ENCODE measurements at places on chromosomes 6 and 20.
A peak's percentile ranks its signal among the peaks of the same experiment; 100 is the strongest.

- no peak for DNase-seq
These were observed 121.2 kb downstream of the MAP3K7 start for GRCh38 chr6:90465686-90466085.

DNA sequence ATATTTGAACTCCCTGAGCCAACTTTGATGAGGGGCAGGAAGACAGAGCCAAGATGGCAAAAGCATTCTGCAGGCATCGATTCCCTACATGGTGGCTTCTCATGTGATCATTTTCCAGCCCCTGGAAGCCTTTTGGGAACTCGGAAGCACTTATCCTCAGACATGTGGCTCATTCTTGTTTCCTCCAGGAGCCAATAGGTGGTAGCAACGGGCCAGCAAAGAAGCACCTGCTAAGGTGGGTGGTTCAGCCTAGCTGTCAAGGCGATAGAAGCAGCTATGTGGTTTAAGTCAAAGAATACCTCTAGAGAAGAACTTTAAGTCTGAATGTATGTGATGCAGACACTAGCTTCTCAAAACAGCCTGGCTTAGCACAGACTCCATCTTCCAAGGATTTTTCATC is 64.9 kb upstream of the PAX1 start:
- peak; percentile 11 for DNase-seq

DNA sequence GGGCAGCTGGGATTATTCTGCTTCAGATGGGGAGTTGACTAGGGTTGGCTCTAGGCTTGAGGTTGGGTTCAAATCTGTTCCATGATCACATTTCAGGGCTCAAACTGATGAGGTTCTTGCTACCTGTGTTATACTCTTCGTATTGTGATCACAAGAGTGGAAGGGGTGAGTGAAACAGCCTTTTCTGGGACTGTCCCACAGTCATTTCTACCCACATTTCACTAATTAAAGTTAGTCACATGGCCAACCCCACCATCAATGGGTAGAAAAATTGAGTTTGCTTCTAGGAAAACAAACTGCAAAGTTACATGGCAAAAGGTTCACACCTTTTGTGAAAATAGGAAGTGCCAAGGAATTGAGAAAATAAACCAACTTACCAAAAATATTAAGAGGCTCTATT is 33.5 kb upstream of the BMP2 start:
- no peak for DNase-seq

DNA sequence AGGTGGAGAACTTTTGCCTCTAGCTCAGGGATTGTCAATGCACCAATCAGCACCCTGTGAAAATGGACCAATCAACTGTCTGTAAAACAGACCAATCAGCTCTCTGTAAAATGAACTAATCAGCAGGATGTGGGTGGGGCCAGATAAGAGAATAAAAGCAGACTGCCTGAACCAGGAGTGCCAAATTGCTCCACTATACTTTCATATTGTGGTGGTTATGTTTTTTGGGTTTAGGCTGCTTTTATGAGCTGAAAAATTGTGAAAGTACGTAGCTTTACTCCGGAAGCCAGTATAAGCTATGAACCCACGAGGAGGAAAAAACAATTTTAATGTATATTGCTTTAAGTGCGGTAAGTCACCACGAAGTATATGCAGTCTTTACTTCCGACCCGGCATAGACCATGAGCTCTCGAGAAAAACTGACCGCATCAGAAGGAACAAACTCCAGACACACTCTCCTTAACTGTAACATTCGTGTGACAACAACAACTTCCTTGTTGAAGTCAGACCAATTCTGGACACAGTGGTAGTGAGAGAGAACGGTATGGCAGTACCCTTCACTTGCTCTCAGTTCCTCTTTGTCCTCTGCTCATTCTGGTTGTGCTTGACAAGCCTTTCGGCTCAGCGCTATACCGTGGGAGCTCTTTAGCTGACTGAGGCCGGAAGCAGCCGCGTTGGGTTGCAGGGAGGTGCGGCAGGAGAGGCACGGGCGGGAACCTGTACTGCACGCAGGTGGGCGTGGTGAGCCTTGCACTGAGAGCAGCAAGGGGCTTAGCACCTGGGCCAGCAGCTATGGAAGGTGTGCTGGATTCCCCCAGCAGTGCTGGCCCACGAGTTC is 81.9 kb upstream of the E2F3 start:
- no peak for DNase-seq

DNA sequence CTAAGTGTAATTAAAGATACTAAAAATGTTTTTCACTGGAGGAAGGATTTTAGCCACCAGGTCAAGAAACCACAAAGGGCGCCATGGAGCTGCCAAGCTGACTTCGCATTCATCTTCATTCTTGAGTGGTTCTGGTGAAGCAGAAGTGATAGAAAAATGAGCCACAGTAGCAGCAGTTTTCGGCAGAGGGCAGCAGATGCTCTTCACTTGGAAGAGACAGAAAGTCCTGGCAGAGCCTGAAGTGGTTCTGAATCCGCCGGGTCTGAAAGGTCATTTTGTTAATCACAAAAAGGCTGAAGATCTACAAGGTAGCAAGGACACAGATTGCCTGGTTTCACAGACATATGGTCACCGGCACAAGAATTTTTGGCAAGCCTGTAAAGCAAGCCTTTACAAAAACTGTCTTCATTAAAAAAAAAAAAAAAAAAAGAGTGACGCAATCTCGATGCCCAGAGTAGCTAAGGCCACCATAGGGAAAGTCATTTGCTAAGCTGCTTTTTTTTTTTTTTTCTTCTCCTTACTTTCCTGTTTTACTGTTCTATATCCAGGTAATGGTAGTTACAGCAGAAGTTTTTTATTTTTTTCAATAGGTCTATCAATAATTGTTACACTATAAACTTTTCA is 345.1 kb upstream of the AGPAT4 start:
- peak; percentile 5 for DNase-seq

DNA sequence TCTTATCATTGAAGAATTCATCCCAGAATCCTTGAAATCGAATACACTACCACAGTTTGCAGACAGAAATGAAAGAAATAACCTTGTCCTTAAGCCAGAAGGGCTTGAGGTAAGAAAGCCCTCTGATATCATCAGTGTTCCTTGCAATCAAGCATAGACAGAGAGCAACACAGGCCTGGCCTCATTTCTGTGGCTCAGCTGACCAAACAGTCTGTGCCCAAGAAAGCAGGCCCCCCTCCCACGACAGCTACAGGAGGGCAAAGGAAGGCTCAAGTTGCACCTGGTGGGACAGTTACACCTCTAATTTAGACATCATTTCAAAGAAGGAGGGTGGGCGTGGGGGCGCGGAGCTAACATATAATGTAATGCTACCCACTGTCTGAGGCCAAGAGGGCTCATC is 21.6 kb downstream of the KIF16B start:
- no peak for DNase-seq

DNA sequence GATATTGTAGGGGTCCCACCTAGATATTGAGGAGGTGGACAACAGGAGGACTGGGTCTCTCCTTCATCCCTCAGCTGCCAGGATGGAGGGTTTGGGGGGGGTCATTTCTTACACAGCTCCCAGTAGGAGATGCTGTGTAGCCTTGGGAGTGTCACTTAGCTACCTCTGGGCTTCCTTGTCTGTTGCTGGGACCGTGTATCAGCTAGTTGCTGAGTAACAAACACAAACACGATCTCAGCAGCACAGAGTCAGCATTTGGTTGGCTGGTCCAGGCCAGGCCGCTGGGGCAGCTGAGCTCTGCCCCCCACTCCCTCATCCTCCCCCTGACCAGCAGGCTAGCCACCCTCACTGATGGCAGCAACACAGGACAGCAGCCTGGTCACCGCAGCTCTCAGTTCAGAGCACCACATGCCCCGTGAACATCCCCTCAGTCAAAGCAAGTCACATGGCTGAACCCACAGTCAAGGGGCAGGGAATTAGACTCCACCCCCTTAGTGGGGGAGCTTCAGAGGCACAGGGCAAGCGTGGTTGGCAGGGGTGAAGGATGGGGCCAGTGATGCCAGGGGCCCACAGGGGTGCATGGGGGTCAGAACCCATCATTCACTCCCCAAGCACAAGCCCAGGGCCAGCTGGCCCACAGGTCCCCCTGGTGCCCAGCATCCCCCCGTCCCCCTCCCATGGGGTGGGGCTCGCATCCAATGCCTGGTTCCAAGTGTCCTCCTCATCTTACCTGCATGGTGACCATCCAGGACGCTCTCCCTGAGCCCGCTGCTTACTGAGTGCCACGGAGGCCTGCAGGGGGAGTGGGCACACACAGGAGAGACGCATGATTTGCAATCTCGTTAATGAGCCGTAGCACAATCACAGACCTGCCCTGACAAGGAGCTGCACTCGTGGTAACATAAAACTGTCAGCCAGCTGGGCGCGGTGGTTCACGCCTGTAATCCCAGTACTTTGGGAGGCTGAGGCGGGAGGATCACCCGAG is 112.4 kb downstream of the TAF4 start:
- DNase-seq, result no peak

All from NCI-H774 (cell line).